Spinal cord (tissue), 10 donors: ENCODE measurements at places on chromosomes 7 and 10. TPM values are rescaled to one million over a fixed set of nuclear protein-coding genes. Genes with fewer than 3 reads are reported as not detected.

The SLC26A3 gene
- total RNA-seq = not detected

The KEL gene
- 3.4 TPM for total RNA-seq

The MNX1 gene
- total RNA-seq = 0.72 TPM

The COBL gene
- 3.8 TPM for total RNA-seq

DNA sequence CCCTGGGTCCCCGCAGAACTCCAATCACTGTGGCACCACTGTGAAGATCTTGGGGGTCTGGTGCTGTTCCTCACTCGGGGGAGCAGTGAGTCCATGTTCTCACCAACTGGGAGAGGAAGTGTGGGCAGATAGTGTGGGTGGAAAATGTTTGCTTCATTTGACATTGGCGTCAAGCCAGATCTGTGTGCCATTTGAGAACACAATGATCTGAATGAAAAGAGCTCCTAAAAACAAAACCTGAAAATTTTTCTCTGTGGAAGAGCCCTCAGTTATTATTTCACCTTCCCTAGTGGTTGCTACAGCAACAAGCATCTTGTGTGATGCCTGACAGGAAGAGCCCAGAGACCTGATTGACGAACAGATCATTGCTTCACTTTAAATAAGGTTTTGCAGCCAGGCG, 125.6 kb downstream of the VIPR2 start:
- peaks cover 16% of the 10 kb centered on the region for H3K4me1 ChIP-seq
- H3K27ac ChIP-seq = no peak overlapping the region
- no peak for DNase-seq
- H3K36me3 ChIP-seq = no peaks in the 10 kb centered on the region

DNA sequence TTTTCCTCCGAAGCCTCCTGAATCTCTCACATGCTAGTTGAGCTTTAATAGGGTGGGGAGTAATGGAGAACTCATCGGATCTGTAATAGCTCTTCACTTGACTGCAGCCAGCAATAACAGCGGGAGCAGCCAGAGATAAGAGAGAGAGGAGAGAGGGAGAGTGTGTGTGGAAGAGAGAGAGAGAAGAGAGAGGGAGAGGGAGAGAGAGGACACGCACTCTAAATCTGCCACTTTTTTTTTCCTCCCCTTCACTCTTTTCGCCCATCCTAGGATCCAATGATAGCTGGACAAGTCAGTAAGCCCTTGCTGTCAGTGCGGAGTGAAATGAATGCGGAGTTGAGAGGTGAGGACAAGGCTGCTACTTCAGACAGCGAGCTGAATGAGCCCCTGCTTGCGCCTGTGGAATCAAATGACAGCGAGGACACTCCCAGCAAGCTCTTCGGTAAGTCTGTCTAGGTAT, 107.9 kb downstream of the POU6F2 start:
- no peaks in the 10 kb centered on the region for H3K36me3 ChIP-seq
- peak; percentile 76 for DNase-seq
- peak overlapping the region; percentile 29 for H3K4me3 ChIP-seq
- H3K27me3 ChIP-seq = peaks cover 6% of the 10 kb centered on the region
- H3K27ac ChIP-seq = no peak overlapping the region
- no peaks in the 10 kb centered on the region for H3K4me1 ChIP-seq

DNA sequence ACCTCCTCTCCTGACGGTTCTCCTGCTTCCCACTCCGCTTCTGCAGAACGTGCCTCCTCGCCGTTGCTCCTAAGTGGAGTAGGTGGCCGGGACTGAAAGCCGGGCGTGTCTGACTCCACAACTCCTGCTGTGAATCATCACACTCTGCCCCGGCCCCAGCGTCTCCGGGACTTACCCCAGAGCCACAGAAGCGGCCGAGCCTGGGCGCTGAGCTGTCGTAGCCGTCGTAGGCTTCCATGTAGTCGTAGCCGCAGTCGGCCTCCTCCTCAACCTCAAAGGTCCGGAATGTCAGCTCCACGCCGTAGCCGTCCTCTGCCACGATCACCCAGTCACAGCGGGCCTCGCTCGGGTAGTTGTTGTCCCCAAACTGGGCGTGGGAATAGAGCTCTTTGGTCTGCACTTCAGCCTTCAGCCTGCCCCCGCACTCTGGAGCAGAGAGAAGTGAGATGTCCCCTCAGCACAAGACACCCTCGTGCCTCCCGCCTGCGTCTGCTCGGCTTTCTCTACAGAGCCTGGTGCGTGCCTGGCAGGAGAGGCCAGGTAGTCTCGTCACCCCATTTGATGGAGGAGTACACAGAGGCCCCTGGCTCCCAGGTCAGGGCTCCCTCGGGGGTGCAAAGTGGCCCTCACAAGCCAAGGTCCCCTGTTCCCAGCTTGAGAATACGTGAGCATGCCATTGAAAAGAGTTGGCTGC, 11.2 kb upstream of the OPALIN start:
- peaks cover 9% of the 10 kb centered on the region for H3K4me1 ChIP-seq
- no peak overlapping the region for H3K4me3 ChIP-seq
- H3K27me3 ChIP-seq = no peaks in the 10 kb centered on the region
- H3K27ac ChIP-seq = no peak overlapping the region

- no peaks in the 10 kb centered on the region for H3K36me3 ChIP-seq
- no peaks in the 10 kb centered on the region for H3K27me3 ChIP-seq
- no peak overlapping the region for H3K4me3 ChIP-seq
Measured at GRCh38 chr7:95317546-95317945, 6.8 kb downstream of the PON1 start.

DNA sequence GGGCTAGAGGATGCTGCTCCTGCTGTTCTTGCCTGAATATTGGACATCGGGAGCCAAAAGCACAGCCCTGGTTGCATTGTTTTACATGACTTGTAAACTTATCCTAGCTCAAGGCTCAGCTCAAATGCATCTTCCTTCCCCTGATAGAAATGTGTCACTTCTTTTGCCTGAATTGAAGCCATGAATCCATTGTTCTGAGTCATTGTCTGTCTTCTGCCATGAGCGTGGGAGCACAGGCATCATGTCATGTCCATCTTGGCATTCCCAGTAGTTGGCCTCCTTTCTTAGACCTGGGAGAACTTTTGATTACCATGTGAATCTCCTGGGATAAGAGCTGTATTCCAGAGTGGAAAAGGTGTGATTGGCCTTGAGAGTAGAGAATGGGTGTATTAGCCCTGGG, 54.1 kb upstream of the OPN4 start:
- no peaks in the 10 kb centered on the region for H3K4me1 ChIP-seq
- DNase-seq = no peak
- H3K27ac ChIP-seq = no peak overlapping the region
- no peaks in the 10 kb centered on the region for H3K36me3 ChIP-seq
- no peak overlapping the region for H3K4me3 ChIP-seq
